ENCODE measurements at places on chromosomes 2 and 18.

- DNase-seq = no peak
Measured at GRCh38 chr18:72427721-72428120, 116.4 kb downstream of the CBLN2 start.

GRCh38 chr18:48152549-48152948, 222.1 kb upstream of the SMAD2 start:
- no peak for DNase-seq

DNA sequence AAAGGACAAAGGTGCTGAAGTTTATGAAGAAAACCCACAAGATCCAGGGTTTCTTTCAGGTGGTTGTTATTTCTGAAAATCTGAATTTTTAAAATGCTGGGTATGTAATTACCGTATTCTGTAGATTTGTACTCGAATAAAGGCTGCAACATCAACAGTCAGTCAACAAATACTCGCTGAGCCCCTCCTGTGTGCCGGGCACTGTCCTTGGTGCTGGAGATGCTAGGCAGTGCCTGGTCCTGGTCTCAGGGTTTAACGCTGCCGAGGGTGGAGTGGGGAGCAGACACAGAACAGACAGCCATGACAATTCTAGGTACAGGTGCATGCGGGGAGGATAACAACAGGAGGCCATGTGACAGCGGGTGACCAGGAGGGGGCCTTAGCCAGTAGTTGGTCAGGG, 27.2 kb upstream of the PDIA6 start:
- no peak for DNase-seq

DNA sequence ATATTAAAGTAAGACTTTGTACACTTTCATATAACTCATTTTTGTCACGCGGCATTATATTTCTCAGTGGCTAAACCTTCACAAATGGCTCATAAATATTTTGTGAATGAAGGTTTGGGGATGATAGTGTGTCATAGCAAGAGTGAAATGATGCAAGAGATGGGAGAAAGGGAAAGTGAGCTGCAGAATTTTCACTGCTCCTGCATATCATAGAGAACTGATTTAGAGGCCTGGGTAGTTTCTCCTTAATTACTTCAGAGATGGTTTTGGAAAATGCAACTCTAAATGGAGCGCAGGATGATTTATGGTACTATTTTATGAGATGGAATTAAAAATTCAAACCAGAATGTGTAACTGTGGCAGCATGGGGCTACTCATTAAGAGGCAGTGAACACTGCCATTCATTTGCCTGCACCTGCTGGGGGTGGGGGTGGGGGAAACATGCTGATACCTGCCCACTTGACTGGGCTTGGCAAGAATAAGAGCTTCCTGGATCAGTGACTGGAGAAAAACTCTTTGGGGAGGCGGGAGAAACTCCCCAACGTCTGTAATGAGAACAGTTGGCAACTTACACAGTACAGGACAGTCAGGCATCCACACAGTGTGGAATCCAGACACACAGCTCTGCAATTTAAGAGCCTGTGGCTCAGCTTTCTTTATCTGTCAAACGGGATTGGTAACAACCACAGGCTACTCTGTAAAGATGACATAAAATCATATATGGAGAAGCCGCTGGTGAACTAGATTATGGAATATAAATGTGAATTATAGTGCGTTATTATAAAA, 941.9 kb downstream of the SLC4A3 start:
- no peak for DNase-seq

DNA sequence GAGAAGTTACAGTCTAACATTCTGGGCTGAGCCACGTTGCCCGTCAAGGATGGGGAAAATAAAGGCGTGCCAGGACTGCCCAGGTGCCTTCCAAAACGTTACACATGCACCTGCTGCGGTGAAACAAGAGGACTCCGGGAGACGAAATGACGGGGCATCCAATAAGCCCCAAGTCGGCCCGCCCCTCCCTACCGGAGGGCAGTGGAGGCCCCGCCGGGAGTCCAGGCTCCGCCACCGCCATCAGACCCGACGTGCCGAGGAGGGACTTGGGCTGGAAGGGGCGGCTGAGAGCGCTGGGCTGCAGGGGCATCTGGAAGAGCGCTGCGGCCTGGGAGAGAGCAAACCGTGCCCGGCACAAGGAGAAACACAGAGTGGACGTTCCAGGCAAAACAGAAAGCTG, 112.5 kb upstream of the GPC1 start:
- no peak for DNase-seq
